SK-MEL-5 (cell line): ENCODE measurements at places on chromosomes 13 and 19. TPM values are rescaled to one million over a fixed set of nuclear protein-coding genes. Genes with fewer than 3 reads are reported as not detected.

PSG1 gene
- not detected in 2 replicates for total RNA-seq

SOX21 gene
- 0.08 and 0.19 TPM in 2 replicates for total RNA-seq

GJA3 gene
- 16.0 and 16.2 TPM in 2 replicates for total RNA-seq

NALCN gene
- 0.19 and 0.24 TPM in 2 replicates for total RNA-seq

KCTD4 gene
- 0.08 and 0.34 TPM in 2 replicates for total RNA-seq

ZNF135 gene
- total RNA-seq = 0.21 and 0.42 TPM in 2 replicates

ARID3A gene
- total RNA-seq = 4.1 and 6.6 TPM in 2 replicates

TLE6 gene
- total RNA-seq = 3.2 and 4.3 TPM in 2 replicates

KLK14 gene
- not detected in 2 replicates for total RNA-seq

CPAMD8 gene
- total RNA-seq = 0.11 TPM in 1 of 2 replicates, not detected in the other

F2RL3 gene
- total RNA-seq = not detected in 2 replicates

CADM4 gene
- 13.1 and 13.2 TPM in 2 replicates for total RNA-seq

WDR88 gene
- total RNA-seq = not detected in 2 replicates

CNN1 gene
- total RNA-seq = not detected in 2 replicates

OSCAR gene
- not detected in 2 replicates for total RNA-seq

LYPD5 gene
- total RNA-seq = not detected in 2 replicates

DGKH gene
- 3.5 and 4.2 TPM in 2 replicates for total RNA-seq

LRFN3 gene
- 1.8 and 3.3 TPM in 2 replicates for total RNA-seq

CD37 gene
- not detected in 2 replicates for total RNA-seq

VSTM1 gene
- not detected in 2 replicates for total RNA-seq

HIPK4 gene
- total RNA-seq = 0.08 TPM in 1 of 2 replicates, not detected in the other

RNF225 gene
- total RNA-seq = not detected in 2 replicates

ZNF846 gene
- 2.0 and 3.3 TPM in 2 replicates for total RNA-seq

ATG4D gene
- 35.2 and 37.1 TPM in 2 replicates for total RNA-seq

NUMBL gene
- total RNA-seq = 6.3 and 7.5 TPM in 2 replicates

ZNF780A gene
- total RNA-seq = 16.9 and 19.0 TPM in 2 replicates

URAD gene
- not detected in 2 replicates for total RNA-seq

KLHL1 gene
- 0.03 and 0.08 TPM in 2 replicates for total RNA-seq

KLK15 gene
- not detected in 2 replicates for total RNA-seq

GSK3A gene
- 18.7 and 19.0 TPM in 2 replicates for total RNA-seq

DCLK1 gene
- total RNA-seq = 35.6 and 39.5 TPM in 2 replicates

ZNF223 gene
- total RNA-seq = 3.7 and 3.9 TPM in 2 replicates

ZDHHC20 gene
- 121 and 131 TPM in 2 replicates for total RNA-seq

HCST gene
- total RNA-seq = not detected in 2 replicates

ZNF43 gene
- total RNA-seq = 4.4 and 4.7 TPM in 2 replicates

CYP2A7 gene
- not detected in 2 replicates for total RNA-seq

WDR87 gene
- not detected in 2 replicates for total RNA-seq
